Activated naive CD4-positive, alpha-beta T cell (primary cell): ENCODE measurements at places on chromosomes 2 and 18.

- no peak for DNase-seq
Measured at GRCh38 chr2:88181511-88181910, 11.4 kb downstream of the THNSL2 start.

GRCh38 chr18:13290856-13291271 lies 72.3 kb downstream of the LDLRAD4 start:
- DNase-seq: no peak

- no peak for DNase-seq
Measured at GRCh38 chr18:62485684-62486083, 37.1 kb upstream of the ZCCHC2 start.

- DNase-seq: no peak
Measured at GRCh38 chr18:10405816-10406663, 48.4 kb upstream of the APCDD1 start.

DNA sequence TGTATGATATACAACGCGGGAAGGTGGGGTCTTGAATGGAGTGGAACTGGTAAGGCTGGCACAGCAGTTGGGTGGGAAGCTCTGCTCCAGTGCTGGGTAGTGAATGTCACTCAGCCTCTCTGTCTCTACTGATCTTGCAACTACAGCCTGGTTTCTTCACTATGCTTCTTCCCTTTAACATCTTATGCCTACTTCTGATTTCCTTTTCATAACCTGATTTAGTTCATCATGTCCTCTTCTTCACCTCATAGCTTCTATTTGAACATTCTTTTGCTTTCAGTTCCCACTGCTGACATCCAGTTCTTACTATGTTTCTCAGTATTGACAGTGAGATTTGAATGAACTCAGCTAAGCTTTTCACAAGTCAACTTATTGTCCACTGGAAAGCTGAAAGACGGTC lies 286.2 kb downstream of the ARL6IP6 start:
- DNase-seq: no peak
